ENCODE measurements at places on chromosomes 11 and 22.

- no peak for DNase-seq
Observed at GRCh38 chr11:93196816-93197379, 893 bp downstream of the SLC36A4 start.

DNA sequence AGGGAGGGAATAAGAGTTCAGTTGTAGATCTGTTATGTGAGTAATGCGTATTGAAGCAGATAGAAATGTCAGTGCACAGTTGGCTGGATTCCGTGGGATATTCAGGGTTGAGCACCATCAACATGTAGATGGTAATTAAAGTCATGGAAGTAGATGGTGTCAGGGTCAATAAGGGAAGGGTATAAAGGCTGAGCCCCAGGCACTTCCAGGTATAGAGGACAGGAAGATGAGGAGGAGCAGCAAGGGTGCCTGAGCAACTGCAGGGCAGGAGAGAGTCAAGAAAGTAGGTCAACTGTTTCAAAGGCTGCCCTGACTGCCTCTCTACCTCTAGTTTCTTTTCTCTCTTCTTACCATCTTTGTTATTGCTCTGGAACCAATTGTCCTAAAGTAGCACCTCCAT lies 85.9 kb downstream of the MICAL2 start:
- no peak for DNase-seq

DNA sequence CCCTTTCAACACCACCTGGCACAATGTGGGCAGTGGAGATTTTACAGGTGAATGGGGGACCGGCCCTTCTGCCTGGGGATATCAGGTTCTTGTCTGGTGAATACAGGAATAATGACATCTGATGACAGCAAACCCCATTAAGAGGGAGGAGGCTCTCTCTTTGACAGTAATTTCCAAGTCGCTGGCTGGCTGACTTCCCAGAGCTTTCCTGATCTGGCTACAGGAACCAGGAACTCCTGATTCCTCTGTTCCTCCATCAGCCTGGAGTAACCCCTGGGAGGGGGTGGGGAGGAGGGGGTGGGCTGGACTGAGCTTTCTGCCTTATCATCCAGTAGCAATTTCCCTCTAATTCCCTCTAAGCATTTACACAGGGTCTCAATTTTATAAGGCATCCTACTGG lies 3.7 kb upstream of the MIEF1 start:
- DNase-seq = no peak

- no peak for DNase-seq
Observed at GRCh38 chr22:25364281-25364680, 144.8 kb downstream of the CRYBB2 start.

- no peak for DNase-seq
Observed at GRCh38 chr11:73493956-73494598, 103.8 kb downstream of the FAM168A start.

DNA sequence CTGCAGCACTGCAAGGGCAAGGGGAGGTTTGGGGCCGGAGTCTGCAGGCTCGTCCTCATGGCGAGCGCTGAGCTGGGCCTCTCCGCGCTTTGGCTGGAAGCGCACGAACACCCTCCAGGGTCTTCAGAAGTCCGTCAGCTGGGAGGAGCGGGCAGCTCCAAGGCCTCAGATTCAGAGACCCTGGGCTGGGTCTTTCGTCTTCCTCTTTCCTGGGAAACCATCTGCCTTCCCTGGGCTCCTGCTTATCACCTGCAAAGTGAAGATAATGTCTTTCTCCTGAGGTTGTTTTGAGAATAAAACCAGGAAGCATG lies 525.6 kb downstream of the BRD1 start:
- DNase-seq = no peak

DNA sequence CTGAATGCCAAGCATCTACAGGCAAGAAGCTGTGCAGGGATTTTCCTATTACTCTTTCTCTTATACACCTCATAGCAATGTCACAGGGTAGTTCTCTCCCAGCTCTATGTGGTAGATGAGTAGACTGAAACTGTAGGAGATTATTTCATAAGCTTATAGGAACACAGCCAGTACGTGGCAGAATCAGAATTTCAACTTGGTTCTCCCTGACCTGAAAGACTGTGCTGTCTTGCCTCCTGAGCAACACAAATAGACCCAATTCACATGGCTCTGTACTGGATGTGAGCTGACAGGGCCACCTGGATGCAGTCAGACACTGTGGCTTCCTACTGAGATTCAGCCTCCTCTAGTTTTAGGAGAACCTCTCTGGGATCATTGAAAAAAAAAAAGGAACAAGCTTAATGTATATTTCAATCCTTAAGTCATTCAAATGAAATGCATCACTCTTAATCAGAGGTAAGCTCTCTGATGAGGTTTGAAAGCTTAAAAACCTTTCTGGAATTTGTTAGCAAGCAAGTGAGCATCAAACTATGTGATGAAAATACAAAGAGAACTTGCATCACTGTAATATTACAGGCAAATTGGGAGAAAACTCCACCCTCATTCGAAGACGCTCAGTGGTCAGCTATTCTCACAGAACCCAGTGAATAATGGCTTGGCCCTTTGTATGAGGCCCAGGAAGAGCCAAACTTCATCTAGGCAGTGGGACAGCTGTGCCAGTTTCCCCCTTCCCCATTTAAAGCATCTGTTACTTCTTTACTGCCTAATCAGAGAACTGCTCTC lies 1039.3 kb downstream of the NTM start:
- DNase-seq = no peak

DNA sequence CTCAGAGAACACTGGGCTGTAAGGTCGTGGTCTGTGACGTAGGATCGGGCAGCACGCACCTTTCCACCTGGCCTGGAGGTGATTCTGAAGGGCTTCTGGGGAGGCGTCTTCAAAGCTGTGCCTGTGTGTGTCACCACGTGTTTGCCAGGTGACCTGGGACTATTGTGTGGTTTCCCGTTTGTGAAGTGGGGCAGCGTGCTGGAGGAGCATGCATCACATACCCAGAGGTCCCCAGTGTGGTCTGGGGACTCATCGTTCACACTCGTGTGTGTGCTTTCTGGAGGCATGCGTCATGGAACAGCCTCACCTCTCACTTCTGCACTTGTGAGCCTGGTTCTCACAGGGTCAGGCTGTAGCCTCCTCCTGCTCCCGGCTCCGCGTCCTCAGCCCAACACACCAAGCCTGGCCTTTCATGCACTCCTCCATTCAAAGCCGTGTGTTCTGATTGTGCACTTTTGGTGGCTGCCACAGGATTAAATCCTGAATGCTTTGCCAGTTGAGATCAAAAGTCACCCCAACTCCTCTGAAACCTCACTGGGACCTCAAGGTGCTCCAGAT lies 106.3 kb downstream of the KCNQ1OT1 start:
- DNase-seq = no peak

- no peak for DNase-seq
Observed at GRCh38 chr11:29027436-29027835, 919.2 kb downstream of the METTL15 start.

DNA sequence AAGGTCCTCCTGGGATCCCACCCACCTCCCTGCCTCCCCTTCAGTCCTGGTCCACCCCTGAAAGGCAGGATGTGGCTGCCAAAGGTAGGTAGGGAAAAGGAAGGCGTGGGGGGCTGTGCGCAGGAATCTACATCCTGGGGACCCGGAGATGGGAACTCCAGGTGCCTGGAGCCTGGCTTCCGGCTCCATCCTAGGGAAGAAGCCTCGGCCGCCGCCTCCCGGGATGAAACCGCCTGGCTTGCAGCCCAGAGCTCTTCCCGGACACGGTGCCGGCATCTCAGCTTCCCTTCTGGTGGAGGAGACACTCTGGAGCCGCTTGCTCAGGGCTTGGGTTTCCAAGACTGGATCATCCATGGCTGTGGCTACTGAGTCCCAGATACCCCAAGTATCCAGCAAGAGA lies 33.3 kb upstream of the PDGFB start:
- DNase-seq = no peak

- DNase-seq = no peak
Observed at GRCh38 chr11:8361206-8361605, 97.5 kb upstream of the LMO1 start.

- DNase-seq = no peak
Observed at GRCh38 chr11:122981388-122982264, at the start of gene BSX. Gene BSX (minus strand): TSS chr11:122981834. CDS start chr11:122981671, 163 bp downstream.

GRCh38 chr22:47333625-47334024 lies 571.2 kb downstream of the TBC1D22A start:
- DNase-seq = no peak

- no peak for DNase-seq
Observed at GRCh38 chr11:74015919-74016684, 7.2 kb upstream of the UCP3 start.

GRCh38 chr11:63866211-63866610 lies 27.3 kb downstream of the MARK2 start:
- peak; percentile 85 for DNase-seq

- no peak for DNase-seq
Observed at GRCh38 chr11:106733635-106734034, 284.6 kb downstream of the GUCY1A2 start.

DNA sequence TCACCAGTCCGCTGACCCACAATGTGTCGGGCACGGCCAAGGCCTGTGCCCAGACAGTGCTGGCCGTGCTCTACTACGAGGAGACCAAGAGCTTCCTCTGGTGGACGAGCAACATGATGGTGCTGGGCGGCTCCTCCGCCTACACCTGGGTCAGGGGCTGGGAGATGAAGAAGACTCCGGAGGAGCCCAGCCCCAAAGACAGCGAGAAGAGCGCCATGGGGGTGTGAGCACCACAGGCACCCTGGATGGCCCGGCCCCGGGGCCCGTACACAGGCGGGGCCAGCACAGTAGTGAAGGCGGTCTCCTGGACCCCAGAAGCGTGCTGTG lies 6.1 kb downstream of the SLC35C1 start:
- no peak for DNase-seq

DNA sequence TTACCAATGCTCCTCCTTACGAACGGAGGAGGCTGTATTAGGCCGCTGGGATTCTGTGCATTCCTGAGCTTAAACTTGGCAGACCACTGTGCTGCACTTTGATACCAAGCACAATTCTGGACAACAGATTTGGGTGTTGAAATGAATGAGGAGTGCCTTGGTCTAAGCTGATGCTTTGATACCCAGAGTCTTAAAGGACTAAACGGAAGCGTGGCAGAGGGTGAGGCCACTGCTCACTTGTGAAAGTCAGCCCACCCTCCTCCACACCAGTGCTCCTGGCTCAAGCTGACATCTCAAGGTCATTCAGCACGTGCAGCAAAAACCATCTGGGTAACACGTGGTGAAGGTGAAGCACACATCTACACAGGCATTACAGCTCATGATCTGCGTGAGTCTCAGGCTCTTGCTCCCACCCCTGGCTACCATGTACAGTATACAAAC lies 85.9 kb downstream of the MICAL3 start:
- no peak for DNase-seq

Data from GM12864 (cell line).